ENCODE measurements at places on chromosomes 4 and X.

- DNase-seq, result no peak
Measured at GRCh38 chrX:39802354-39802753, 295.4 kb downstream of the BCOR start.

GRCh38 chr4:56215141-56215783, 172.0 kb downstream of the AASDH start:
- DNase-seq, result no peak

- DNase-seq, result no peak
Measured at GRCh38 chr4:121696170-121696580, 605 bp downstream of the ANXA5 start.

GRCh38 chrX:3448563-3448962, 102.1 kb upstream of the MXRA5 start:
- no peak for DNase-seq

- DNase-seq, result no peak
Measured at GRCh38 chr4:70337886-70338420, 3.2 kb downstream of the CABS1 start.

GRCh38 chr4:166091146-166091545, 218.1 kb downstream of the TLL1 start:
- no peak for DNase-seq

DNA sequence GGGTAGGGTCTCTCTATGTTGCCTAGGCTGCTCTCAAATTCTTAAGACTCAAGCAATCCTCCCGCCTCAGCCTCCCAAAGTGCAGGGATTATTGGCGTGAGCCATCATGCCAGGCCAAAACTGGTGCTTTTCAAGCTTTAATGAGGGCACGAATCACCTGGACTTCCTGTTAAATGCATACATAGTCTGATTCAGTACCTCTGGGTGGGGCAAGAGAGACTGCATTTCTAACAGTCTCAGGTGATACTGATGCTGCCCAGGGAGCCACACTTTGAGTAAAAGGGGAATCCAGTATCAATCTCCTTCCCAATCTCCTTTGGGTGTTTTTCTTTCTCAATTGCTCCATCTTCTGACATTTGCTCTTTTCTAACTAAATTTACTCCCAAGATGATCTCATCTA, 96.5 kb downstream of the SH3RF1 start:
- no peak for DNase-seq

- no peak for DNase-seq
Measured at GRCh38 chr4:85637778-85638177, 162.8 kb downstream of the ARHGAP24 start.
